ENCODE measurements at places on chromosomes 4 and X.

DNA sequence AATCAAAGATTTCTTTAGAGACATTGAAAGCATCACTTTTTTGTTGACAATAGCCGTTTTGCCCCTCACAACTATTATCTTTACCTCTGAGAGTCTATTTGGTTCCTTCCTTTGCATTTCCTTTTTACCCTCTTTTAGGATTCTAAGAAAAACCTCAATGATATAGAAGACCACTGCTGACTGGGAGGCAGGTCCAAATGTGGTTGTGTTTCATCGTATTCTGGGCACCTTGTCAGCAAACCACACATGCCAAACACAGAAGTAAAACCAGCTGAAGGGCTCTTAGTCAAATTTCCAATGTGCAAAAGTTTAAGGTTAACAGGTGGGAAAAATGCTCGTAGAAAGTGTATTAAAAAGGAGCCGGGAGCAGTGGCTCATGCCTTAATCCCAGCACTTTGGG lies 5.1 kb upstream of the PRMT9 start:
- no peak for ATAC-seq

DNA sequence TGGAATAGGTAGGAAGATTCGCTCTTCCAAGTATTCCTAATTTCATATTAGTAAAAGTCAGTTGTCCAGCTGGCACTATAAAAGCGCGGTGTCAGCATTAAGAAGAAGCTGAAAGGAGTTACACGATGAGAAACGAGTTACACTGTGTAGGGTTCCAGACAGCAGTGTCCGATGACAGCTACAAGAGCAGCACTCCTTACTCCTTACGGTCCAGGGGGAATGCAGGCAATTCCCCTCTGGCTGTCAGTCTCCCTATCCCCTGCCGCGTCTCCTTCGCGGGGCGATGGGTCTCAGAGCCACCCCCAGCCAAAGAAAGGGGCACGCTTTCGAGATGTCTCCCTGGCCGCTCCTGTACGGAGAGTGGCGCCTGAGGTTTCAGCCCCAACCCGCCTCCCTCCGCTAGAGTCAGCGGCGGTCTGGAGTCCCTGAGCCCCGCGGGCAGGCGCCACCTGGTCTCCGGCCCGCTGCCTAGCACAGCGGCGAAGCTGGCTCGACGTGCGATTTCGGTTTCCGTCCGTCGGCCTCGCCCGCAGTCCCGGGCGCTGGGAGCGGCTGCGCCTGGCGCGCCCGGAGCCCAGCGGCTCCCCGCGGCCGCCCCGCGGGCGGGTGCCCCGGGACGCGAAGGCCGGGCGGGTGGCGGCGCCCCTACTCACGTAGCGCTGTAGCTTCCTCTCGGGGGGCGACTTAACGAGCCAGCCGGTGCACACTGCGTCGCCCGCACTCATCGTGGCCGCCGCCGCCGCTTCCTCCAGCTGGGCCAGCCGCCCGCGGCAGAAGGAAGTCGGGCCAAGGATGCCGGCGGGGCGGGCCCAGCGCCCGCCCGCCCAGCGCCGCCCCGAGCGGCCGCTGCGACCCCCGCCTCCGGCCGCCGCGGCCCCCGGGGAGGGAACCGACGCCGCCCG lies at the start of gene GAB3:
Gene GAB3, minus strand, starts transcription at position 777 of the 902 bp plus-strand sequence. Its CDS starts 52 bp downstream, at position 725.
- peak; percentile 79 for ATAC-seq

GRCh38 chr4:112509243-112510141 lies 6.5 kb downstream of the NEUROG2 start:
- ATAC-seq: peak; percentile 74

- ATAC-seq: no peak
Measured at GRCh38 chr4:120034913-120035312, 31.7 kb downstream of the MAD2L1 start.

- no peak for ATAC-seq
Measured at GRCh38 chr4:183306811-183307210, 13.3 kb downstream of the CLDN22 start.

- peak; percentile 66 for ATAC-seq
Measured at GRCh38 chr4:146222313-146222712, 8.0 kb downstream of the REELD1 start.

DNA sequence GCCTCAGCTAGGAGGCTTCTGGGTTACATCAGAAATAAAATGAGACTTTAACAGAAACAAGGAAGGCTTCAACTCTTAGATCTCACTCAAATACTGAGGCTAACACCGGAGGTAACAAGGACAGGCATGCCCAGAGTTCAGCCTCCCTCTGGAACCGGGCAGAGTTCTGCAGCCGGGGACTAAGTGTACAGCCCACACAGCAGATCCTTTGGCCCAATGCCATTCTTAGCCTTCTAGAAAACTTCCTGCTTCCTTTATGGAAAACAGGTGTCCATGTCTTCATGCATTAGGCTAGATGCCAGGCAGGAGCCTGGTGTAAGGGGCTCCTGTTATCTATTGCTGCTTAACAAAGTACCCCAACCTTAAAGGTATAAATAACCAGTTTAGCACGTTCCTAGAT lies 369.7 kb downstream of the BCOR start:
- ATAC-seq: peak; percentile 62

GRCh38 chr4:141047228-141047884 lies 85.9 kb downstream of the RNF150 start:
- peak; percentile 85 for ATAC-seq

DNA sequence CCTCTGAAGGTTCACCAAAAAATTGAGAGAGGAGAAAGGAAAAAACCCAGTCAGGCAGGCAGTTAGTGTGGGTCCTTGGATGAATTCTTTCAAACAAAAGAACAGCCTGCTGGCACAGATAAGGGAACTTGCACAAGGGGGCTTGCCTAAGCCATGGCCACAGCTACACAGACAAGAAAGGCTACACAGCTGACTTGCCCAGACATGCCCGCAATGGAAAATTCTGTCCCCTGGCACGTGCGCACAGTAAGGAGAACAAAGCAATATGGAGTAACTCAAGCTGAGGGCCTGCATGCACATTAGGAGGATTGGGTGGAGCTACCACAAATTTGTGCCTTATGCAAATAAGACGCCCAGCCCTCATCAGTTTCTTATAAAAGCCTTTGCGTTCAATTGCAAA lies 512.5 kb upstream of the HTR2C start:
- ATAC-seq: no peak

DNA sequence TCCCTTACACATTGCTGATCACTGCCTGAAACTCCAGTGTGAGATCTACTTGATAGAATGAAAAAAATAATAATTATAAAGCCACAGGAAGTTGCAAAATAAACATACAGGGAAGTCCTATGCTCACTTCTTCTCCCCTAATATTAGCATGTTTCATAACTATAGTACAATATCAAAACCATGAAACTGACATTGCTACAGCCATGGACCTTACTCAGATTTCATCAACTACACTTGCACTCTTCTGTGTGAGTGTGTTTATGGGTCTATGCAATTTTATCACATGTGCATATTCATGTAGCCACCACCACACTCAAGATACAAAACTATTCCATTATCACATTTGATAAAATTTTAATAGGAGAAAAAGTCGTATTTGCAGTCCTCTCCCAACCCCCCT lies 57.3 kb downstream of the SPINK2 start:
- no peak for ATAC-seq

- peak; percentile 66 for ATAC-seq
Measured at GRCh38 chr4:158775091-158775651, 6.3 kb downstream of the FNIP2 start.

GRCh38 chr4:155164718-155165117 lies 43.7 kb upstream of the NPY2R start:
- ATAC-seq: no peak

DNA sequence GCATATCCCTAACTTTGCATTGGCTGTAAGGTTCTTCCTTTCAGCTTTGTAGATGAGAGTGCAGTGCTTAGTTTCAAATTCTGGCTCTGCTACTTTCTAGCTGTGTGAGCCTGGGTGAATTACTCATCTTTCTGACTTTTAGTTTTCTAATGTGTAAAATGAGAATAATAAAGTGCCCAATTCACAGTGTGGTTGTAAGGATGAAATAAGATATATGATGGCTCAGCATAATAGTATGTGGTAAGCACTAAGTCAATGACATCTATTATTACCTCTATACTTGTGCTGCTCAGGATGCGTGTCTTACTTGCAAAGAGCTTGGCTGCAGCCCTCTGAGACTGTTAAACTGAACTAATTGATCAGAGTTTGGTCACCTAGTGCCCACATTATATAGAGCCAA lies 30.6 kb upstream of the ETNPPL start:
- no peak for ATAC-seq

GRCh38 chr4:38180456-38180855 lies 220.3 kb downstream of the PTTG2 start:
- ATAC-seq: peak; percentile 18

DNA sequence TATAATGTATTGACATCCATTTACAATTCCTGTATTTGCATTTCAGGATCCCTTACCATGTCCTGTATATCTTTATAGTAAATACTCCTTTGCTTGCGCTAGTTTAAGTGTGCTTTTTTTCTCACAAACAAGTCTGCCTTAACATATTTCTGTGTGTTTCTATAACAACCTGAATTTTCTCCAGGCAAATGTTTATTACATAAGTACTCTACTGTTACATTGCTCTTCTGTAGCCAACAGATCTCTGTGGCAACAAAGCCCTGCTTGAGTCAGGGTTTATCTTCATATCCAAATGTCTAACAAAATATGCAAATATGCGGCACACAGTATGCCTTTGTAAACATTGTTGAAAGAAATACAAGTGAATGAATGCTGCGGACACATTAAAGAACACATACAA lies 625.5 kb downstream of the TLL1 start:
- no peak for ATAC-seq
